Left ventricle myocardium inferior (tissue), 1 donor: ENCODE measurements at places on chromosomes 7 and 10. TPM values are rescaled to one million over a fixed set of nuclear protein-coding genes. Genes with fewer than 3 reads are reported as not detected.

DNA sequence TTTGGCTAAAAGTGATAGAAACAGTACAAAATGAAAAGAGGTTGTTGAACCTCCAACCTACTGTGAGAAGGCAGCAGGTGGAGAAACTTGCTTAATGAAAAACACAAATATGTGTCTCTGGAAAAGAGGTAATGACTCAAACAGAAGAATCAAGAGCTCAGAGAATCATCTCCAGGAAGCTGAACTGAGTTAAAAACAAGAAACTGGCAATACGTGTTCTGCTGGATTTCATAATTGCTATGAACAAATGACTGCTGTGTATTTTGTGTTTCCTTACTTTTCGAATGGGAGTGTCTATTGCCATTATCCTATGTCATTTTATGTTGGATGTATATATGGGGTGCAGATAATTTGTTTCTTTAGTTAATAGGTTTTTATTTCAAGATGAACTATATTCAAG is 401.1 kb downstream of the DGKB start:
- DNase-seq = no peak

GRCh38 chr10:5619362-5620211 is 46.8 kb downstream of the ASB13 start:
- no peak for DNase-seq

DNA sequence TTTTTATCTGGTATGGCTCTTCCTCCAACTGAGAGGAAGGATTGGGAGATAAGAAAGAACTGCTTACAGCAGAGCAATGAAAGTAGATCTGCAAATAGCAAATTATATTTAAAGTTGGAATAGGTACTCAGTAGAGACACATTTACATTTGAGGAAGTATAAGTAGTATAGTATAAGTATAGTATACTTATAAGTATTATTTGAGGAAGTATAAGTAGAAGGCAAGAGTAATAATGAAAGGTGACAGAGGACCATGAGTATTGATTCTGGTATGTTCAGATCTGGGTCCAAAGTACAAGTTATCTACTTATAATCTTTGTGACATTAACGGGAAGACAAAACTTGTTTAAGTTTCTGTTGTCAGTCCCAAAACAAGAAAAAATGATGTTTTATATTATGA is 527.6 kb upstream of the SORCS1 start:
- DNase-seq = no peak

- DNase-seq = no peak
Observed at GRCh38 chr7:1307828-1308227, 75.2 kb downstream of the UNCX start.

DNA sequence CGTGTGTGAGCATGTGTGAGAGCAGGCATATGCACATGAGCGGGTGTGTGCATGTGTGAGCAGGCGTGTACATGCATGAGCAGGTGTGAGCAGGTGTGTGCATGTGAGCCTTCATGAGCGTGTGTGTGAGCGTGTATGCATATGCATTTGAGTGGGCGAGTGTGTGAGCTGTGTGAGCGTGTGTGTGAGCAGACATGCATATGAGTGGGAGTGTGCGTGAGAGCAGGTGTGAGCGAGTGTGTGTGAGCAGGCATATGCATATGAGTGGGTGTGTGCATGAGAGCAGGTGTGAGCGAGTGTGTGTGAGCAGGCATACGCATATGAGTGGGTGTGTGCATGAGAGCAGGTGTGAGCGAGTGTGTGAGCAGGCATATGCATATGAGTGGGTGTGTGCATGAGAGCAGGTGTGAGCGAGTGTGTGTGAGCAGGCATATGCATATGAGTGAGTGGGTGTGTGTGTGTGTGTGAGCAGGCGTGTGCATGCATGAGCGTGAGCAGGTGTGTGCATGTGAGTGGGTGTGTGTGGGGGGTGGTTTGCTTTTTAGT is 30.7 kb downstream of the NKX6-2 start:
- DNase-seq = no peak

TSPAN14 gene
- total RNA-seq = 33.4 TPM

DNA sequence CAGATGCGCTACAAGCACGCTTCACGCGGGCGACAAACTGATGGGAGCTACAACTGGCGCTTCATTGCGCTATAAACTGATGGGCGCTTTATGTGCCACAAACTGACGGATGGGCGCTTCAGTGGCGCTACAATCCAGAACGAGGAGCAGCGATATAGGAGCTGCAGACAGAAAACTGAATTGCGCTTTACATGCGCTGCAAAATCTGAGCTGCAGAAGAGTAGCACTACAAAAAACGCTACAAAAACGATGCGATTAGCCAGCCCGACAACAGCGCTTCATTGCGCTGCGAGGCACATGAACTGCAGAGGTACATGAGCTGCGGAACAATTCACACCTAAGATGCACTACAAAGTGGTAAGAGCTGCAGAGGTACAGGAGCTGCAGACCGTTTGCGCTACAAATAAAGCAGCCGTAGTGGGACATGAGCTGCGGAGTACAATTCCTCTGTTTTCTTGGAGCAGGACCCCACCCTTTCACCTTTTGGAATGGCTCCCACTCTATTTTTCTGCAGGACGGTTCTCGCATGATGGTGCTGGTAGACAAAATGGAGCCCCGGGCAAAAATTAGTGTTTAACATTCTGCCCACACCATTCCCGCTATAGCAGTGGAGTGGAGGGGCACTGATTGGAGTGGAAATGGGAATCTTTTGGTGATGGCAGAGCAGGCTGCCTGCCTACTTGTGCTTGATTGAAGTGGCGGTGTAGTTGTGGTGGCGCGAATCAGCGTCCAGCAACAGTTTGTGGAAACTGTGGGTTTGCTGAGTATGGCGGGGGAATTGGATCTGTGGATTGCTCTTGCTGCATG is 1.2 kb upstream of the SGCE start:
- no peak for DNase-seq

DNA sequence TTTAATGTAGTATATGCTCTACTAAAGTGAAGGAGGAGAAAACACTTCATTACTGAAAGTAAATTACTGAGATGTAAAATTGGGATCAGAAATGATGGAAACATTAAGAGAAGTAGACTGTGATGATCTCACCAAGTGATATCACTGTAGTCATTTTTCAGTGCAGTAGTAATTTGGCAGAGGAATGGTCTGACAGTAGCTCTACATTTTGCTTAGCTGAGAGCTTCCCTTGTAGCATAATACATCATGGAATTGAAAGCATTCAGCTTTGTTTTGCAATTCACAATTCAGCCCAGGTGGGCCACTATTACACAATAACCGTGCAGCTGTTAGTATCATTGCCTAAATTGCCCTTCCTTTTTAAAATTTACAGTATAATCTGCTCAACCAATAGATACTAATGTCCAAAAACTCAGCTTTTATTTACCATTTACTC is 19.4 kb upstream of the CABCOCO1 start:
- no peak for DNase-seq

DNA sequence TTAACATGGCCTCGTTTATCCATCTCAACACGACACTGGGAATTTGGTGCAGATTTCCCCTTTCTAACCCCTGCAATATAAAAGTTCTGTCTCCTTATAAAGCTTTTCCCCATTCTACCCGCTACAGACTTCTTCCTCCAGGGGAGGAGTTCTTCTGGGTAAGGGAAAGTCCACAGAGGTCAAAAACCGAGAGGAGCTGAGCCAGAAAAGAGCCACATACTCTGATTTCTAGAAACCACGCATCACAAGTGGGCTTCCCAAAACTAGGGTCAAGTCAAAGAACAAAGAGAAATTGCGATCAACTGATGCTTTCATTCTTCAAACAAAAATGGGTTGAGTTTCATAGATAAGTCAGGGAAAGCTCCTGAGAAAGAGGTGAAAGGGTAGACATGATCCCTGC is 6.8 kb downstream of the IL6 start:
- DNase-seq = no peak

GRCh38 chr10:97830064-97830463 is 19.6 kb upstream of the GOLGA7B start:
- no peak for DNase-seq

DNA sequence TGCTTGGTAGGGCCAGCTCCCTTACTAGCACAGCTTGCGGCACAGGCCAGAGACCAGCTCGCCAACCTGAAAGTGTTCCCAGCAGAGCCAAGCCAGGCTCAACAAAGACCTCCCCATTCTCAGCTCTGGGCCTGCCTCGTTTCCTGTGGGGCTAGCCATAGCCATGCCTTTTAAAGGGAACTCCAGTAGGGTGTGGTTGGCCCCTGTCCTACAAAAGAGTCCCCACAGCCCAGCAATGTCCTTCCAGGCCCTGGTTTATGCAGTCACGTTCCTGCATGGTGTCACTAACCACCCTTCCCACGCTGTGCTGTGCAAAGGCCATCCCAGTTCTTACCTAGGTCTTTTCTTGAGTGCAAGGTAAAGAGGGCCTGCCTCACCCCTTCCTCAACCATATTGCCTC is 87.8 kb upstream of the LRRC4 start:
- no peak for DNase-seq

GRCh38 chr7:158458096-158458495 is 129.5 kb downstream of the PTPRN2 start:
- no peak for DNase-seq

GRCh38 chr7:41503438-41503837 is 199.5 kb downstream of the INHBA start:
- DNase-seq = no peak

SVIL gene
- total RNA-seq = 403 TPM

DNA sequence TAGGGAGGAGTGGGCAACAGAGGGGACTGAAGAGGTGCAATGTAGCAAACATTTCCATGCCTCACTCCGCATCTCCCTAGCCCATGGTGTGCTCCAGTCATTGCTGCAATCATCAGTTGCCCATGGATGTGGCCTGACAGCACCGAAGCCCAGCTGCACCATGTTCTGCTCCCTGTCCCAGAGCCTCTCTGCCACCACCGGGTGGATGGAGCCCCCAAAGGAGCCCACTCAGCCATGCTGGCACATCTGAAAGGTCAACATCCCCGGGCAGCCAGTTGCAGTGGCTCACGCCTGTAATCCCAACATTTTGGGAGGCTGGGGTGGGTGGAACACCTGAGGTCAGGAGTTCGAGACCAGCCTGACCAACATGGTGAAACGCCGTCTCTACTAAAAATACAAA is 336.4 kb upstream of the ZMIZ1 start:
- DNase-seq = no peak

PAOX gene
- 2.9 TPM for total RNA-seq

DNA sequence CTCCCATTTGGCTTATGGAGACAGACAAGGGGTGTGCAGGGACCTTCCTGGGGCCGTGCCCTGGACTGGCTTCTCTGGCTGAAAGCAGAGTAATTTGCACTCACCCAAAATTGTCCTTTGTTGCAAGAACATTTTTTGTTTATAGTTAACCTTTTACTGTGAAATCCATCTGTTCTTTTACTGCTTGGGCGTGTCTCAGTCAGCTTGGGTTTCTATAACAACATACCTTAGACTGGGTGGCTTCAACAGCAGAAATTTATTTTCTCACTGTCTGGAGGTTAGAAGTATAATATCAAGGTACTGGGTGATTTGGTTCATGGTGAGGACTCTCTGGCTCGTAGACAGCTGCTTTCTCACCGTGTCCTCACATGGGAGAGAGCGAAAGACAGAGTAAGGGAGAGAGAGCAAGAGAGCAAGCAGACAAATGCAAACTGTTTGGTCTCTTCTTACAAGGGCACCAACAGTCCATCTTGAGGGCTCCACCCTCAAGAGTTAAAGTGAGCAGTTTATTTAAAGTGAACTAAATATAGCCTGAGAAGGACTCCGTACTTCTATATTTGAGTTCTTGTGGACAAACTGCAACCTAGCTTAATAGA is 131.0 kb upstream of the NPY start:
- no peak for DNase-seq

- no peak for DNase-seq
Observed at GRCh38 chr7:13821152-13821787, 168.2 kb downstream of the ETV1 start.

DNA sequence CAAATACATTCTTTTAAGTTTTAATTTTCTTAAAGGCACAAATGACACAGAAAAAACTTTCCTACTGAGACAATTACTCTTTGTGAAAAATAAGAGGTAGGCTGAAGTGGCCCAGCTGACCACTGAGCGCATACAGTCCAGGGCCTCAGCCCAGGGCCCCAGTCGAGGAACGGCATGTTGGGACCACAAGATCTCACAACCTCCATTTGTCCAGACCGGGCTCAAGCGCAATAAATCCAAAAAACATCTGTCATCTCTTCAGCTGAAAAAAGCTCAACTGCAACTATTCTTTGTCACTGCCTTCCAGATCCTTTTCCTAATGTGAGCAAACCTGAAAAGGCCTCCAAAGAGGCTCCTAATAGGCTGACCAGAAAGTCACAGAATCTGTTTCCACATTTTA is 165.8 kb downstream of the SRPK2 start:
- DNase-seq = no peak

DNA sequence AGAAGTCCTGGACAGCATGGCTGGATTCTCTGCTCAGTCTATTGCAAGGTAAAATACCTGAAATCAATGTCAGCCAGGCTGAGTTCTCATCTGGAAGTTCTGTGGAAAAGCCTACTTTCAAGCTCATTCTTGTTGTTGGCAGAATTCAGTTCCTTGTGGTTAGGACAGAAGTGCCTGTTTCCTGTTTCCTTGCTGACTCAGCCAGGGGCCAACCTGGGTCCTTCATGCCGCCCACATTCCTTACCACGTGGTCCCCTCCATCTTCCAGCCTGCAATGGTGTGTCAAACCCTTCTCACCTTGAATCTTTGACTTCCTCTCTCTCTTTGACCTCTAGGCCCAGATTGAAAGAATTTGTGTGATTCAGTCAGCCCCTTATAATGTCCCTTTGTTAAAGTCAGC is 197.1 kb upstream of the STK17A start:
- DNase-seq = no peak

MRC1 gene
- total RNA-seq = 18.9 TPM

PBLD gene
- total RNA-seq = 5.1 TPM

CAV2 gene
- total RNA-seq = 196 TPM

ZNF3 gene
- 12.9 TPM for total RNA-seq

EPO gene
- not detected for total RNA-seq

CPVL gene
- 86.3 TPM for total RNA-seq

NPTX2 gene
- 2.3 TPM for total RNA-seq

CNPY4 gene
- total RNA-seq = 8.5 TPM

DNA sequence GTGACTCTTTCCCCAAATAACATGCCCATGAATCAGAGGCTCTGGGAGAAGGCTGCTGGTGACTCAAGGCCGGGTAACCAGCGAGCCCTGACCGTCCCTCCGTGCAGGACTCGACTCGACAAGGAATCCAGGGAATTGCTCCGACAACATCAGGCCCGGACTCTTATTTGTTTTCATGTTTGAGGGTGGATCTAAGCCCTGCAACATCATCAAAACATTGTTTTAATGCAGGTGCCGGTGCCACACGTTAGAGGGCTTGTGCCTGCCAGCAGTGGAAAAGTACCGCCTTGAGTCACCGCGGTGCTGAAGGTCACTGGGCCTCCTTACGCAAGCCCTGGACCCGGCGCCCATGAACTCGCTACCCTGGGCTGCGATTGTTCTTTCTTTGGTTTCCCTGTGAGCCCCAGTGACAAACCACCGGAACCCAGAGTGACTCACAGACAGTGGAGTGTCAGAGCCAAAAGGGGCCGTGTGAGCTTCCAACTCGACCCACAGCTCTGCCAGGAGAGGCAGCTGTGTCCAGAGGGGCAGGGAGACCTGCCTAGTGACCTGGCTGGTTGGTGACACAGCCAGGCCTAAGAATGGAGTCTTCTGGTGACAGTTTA is 139.4 kb upstream of the SHH start:
- DNase-seq = no peak

GRCh38 chr7:139893461-139893860 is 64.4 kb downstream of the TBXAS1 start:
- no peak for DNase-seq

GRCh38 chr7:135793841-135794240 is 45.2 kb upstream of the FAM180A start:
- DNase-seq = no peak

- peak; percentile 71 for DNase-seq
Observed at GRCh38 chr10:88064608-88065382, 201.4 kb downstream of the PTEN start.
